ENCODE measurements at places on chromosomes 1 and 21.

DNA sequence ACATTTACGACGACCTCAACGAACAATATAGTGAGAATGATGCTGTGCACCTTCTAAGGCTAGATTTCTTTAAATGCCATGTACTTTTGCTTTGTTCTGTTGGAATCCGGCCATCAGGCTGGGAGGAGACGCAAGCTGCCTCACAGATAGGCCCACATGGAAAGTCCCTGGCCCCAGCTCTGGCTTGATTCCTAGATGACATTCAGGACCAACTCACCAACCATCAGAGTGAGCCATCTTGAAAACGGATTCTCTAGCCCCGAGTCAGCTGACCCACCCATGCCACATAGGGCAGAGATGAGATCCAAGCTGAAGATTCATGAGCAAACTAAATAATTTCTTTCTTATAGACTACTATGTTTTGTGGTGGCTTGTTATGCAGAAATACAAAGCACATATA lies 164.4 kb downstream of the ZNF281 start:
- no peak for DNase-seq

GRCh38 chr1:159600894-159601293 lies 13.3 kb downstream of the APCS start:
- no peak for DNase-seq

- DNase-seq, result no peak
Observed at GRCh38 chr1:78036450-78036849, 9.3 kb upstream of the GIPC2 start.

GRCh38 chr1:65836686-65837085 lies 44.0 kb downstream of the PDE4B start:
- DNase-seq, result no peak

Measured in activated CD4-positive, CD25-positive, alpha-beta regulatory T cell (primary cell).